ENCODE measurements at places on chromosomes 12 and 14. TPM values are rescaled to one million over a fixed set of nuclear protein-coding genes. Genes with fewer than 3 reads are reported as not detected.
A peak's percentile ranks its signal among the peaks of the same experiment; 100 is the strongest.

DPY19L2 gene
- total RNA-seq: 1.7 TPM

SDR9C7 gene
- 0.18 TPM for total RNA-seq

RPL10L gene
- total RNA-seq: not detected

DYNC1H1 gene
- 522 TPM for total RNA-seq

DNA sequence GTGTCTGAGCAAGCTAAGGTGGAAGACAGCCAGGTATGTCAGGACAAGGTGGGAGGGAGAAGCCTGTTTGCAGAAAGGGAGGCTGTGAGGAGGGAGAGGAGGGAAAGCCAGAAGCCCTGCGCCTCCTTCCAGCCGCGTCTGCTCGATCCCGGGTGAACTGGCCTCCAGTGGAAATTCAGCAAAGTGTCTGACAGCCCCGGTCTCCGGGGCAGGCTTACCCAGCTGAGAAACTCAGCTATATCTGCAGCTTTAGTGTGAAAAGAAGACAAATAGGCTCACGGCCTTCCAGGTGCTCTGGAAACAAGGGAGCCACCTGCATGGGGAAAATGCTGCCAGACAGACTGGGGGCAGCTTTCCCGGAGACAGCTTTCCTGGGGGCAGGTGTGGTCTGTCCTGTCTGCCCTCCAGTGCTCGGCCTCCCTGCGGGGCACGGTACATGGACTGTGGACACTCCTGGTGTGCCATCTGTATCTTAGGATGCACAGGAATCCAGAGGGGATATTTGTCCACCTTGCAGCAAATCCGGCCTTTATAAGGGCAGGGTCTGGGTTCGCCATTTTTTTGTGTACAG is 6.3 kb downstream of the RFLNA start:
- no peak for ATAC-seq

- peak; percentile 4 for ATAC-seq
Observed at GRCh38 chr12:42145197-42145549, 499 bp upstream of the GXYLT1 start.

DNA sequence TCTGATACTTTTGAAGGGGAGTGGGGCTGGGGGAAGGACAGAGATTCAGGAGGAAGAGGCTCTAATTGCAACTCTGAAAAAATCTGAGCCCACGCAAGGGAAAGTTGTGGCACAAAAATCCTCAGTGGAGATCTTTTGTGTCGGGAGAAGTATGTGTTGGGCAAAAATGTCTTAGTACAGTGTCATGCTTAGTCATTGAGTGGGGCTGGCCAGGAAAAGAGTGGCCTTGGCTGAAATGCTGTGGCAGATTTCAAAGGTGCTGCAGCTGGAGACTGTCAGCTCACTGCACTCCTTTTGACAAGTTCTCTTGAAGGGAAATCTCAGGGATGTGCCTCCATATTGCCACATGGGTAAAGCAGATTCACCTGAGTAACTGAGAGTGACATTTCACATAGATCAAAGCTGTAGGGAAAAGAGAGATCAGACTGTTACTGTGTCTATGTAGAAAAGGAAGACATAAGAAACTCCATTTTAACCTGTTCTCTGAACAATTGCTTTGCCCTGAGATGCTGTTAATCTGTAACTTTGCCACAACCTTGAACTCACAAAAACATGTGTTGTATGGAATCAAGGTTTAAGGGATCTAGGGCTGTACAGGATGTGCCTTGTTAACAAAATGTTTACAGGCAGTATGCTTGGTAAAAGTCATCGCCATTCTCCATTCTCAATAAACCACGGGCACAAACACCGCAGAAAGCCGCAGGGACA is 36.0 kb upstream of the GLIPR1 start:
- ATAC-seq: no peak

GRCh38 chr12:13182881-13183280 is 13.6 kb upstream of the EMP1 start:
- ATAC-seq: no peak

DNA sequence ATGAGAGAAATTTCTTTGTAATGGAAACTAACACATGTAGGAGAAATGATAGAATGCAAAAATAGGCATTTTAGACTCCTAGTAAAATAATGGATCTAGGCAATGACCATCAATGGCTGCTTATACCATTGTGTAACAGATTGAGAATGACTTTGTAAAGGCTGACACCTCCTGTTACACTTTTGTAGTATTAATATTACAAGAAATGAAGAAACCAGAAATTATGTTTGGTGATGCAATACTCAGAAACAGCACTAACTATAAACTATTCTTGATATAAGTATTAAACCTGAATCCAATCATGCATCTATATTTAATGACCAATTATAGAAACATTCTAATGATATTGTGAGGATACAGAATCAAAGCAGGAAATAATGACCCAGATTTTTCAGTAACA is 108.5 kb upstream of the CNTN1 start:
- no peak for ATAC-seq

GRCh38 chr12:51798501-51798900 is 50.0 kb downstream of the FIGNL2 start:
- ATAC-seq: no peak

- ATAC-seq: peak; percentile 95
Observed at GRCh38 chr12:31353750-31354708, 28.1 kb upstream of the SINHCAF start.

- ATAC-seq: no peak
Observed at GRCh38 chr14:96805956-96806355, 8.8 kb downstream of the VRK1 start.

DNA sequence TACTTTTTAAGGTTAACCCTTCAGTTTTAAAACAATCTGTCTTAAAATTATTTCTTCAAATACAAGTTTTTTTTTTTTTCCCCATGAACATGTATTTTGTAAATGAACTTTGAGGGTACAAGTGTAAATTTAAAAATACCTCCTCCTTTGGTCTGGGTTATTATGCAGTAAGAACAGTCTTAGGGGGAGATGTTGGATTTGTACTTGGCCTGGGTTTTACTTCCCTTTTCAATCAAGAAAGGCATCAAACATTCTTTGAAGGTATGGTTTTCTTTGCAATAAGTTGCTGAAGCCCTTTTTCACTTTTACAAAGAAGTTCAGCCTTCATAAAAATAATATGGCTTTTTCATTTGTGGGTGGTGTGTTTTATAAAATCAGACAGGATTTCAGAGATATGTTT is 20.5 kb downstream of the WBP11 start:
- ATAC-seq: no peak

DNA sequence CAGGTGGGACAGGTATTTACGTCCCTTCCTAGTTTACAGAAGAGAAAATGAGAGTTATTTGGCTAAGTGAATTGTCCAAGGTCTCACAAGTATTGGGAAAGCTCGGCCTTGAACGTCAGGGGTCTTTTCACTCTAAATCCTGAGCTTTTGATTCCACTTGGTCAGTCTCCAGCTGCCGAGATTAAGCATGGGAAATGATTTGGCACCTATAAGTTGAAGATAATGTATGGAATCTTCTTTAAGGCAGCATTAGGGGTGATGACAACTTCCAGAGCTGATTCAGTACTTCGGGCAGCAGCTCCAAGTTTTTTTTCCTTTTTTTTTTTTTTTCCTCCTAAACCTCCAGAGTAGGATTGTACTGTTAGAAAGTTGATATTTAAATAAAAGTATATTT is 722 bp downstream of the FAM234B start:
- no peak for ATAC-seq

GRCh38 chr14:68784978-68785533 is 7.8 kb downstream of the ZFP36L1 start:
- ATAC-seq: no peak

Data from motor neuron (in vitro differentiated cells).